MG63 (cell line): ENCODE measurements at places on chromosomes 6 and 20. TPM values are rescaled to one million over a fixed set of nuclear protein-coding genes. Genes with fewer than 3 reads are reported as not detected.

LHFPL5 gene
- total RNA-seq: not detected in 2 replicates

CPNE5 gene
- total RNA-seq: 0.59 TPM in 1 of 2 replicates, not detected in the other

MYLK2 gene
- not detected in 2 replicates for total RNA-seq

WASF1 gene
- 4.7 and 4.8 TPM in 2 replicates for total RNA-seq
